ENCODE measurements at places on chromosomes 7 and 10.

DNA sequence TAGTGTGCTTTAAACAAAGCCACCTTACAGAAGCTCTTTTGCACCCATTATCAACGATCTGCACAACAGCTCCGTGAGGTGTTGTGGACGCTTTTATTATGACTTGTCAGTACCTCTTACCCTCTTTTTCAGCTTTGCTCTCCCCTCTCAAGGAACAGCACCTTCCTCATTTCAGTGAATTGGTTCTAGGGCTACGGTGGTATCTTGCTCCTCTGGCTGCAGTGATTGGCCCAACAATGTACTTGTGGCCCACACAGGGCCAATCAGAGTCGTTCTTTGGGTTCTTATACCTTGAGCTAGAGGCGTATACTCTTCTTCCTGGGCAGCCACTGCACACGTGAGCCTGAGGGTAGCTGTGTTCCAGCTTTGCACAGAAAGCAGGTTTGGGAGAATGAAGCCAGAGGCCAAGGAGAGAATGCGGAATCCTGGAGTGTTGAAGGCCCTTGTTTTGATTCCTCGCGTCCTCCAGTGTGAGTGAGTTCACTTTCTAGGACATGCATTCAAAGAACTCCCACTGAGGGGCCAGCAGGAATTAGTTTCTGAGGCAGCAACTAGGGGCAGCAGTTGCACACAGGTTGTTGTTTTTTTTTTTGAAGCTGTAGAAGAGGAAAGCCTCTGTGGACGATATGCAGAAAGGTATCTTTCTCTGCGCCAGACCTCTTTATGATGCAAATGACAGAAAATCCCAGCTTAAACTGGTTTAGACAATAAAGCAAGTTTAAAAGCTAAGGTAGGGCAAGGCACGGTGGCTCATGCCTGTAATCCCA, 49.8 kb upstream of the PDZD8 start:
- no peak for DNase-seq

DNA sequence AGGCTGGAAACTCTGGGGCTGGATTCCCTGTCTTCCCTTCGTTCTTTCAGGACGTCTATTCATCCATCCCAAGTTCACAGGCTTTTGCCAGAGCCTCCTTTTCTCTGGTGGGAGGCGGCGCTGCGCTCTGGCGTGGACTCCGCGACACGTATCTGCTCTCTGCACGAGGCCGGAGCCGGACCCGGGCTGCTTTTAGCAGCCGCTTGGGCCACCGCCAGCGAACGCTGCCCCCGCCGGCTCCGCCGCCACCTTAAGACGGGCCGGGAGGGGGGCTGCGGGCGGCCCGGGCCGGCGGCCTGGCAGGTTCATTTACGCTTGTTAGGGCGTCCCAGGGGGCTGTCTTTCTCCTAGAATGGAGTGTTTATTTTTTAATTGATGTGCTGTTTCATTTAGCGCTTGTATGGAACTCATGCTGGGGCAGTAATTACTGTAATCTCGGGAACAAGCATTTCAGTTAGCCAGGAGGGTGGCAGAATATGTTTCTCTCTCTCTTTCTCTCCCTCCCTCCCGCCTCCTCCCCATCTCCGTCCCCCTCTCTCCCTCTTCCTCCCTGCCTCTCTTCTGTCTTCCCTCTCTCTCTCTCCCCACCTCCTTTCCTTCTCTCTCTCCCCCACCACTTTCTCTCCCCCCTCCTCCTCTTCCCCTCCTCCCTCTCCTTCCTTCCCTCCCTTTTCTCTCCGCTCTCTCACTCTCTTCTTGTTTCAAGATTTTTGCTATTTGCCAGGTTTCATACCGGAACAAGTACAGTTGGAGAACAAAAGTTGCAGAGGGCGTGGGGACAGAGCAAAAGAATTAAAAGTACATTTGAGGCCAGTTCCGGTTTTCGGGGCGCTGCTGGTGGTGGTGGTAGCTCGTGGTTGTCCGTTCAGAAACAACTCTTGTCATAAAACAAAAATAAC, 1.3 kb upstream of the FZD8 start:
- DNase-seq: peak; percentile 54

- DNase-seq: no peak
Observed at GRCh38 chr10:128730922-128731321, 604.7 kb upstream of the MKI67 start.

- no peak for DNase-seq
Observed at GRCh38 chr10:5538892-5539651, 14.3 kb downstream of the CALML3 start.

GRCh38 chr7:89517815-89518214, 636.5 kb upstream of the STEAP1 start:
- DNase-seq: no peak

GRCh38 chr7:133364959-133365690, 112.2 kb downstream of the EXOC4 start:
- no peak for DNase-seq

- no peak for DNase-seq
Observed at GRCh38 chr7:131131746-131132431, 195.8 kb upstream of the MKLN1 start.

GRCh38 chr10:38025283-38025682, 14.8 kb downstream of the ZNF33A start:
- DNase-seq: no peak

GRCh38 chr7:52586704-52587103, 448.7 kb upstream of the POM121L12 start:
- no peak for DNase-seq

- no peak for DNase-seq
Observed at GRCh38 chr7:75963381-75963995, 30.9 kb downstream of the TMEM120A start.

GRCh38 chr10:89235073-89235798, 16.3 kb downstream of the LIPA start:
- no peak for DNase-seq

DNA sequence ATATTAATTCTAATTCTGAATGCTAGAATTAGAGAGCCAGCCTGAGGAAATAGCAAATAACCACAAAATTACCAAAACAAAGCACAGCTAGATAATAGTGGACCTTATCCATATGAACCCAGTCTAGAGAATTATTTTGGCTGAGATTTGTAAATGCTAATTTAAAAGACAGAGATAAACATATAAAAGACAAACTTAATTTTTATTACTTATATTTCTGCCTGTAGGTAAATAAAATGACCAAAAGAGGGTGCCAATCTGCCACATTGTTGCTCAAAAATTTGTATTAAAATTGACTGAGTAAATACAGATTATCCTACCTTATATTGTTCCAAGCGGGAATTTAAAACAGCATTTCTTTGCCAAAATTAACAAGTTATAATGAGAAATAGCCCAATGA, 20.2 kb downstream of the RTKN2 start:
- no peak for DNase-seq

- no peak for DNase-seq
Observed at GRCh38 chr7:111199643-111200042, 108.7 kb downstream of the LRRN3 start.

- DNase-seq: no peak
Observed at GRCh38 chr7:120023494-120024167, 249.3 kb upstream of the KCND2 start.

GRCh38 chr10:47349941-47350371, 1.8 kb downstream of the RBP3 start:
- DNase-seq: no peak

DNA sequence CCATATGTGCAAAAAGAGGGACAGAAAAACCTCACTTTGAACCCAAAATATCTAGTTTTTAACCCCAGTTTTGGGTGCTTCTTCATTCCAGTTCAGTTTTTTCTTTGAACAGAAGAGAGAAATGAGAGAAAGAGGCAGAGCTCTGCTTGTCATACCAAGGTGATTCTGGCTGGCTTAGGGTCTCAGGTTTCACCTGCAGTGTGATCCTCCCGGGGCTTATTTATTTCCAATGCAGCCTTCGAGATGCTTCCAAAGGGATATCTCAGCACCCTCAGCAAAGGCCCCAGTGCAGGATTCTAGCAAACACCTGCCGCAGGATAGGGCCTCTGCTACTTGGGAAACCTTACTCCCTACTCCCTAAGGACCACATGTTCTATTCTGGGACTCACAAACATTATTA, 131.3 kb downstream of the WDR11 start:
- no peak for DNase-seq

DNA sequence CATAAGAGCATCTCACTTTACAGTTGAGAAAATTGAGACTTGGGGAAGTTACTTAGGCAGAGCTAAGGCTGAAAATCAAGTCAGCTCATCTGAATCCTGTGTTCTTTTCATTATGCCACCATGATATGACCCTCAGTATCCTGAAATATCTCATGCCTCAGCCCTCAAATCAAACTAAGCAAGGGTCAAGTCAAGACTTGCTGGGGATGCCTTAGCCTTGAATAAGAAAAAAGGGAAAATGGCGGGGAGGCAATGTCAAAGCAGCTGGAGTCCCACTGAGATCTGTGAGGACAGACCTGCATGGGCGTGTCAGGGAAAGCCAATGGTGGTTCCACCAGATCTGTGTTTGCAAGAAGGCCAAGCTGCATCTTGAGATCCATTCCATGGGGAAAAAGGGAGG, 91.0 kb upstream of the CACUL1 start:
- no peak for DNase-seq

- no peak for DNase-seq
Observed at GRCh38 chr10:86851328-86852207, 95.1 kb downstream of the BMPR1A start.

DNA sequence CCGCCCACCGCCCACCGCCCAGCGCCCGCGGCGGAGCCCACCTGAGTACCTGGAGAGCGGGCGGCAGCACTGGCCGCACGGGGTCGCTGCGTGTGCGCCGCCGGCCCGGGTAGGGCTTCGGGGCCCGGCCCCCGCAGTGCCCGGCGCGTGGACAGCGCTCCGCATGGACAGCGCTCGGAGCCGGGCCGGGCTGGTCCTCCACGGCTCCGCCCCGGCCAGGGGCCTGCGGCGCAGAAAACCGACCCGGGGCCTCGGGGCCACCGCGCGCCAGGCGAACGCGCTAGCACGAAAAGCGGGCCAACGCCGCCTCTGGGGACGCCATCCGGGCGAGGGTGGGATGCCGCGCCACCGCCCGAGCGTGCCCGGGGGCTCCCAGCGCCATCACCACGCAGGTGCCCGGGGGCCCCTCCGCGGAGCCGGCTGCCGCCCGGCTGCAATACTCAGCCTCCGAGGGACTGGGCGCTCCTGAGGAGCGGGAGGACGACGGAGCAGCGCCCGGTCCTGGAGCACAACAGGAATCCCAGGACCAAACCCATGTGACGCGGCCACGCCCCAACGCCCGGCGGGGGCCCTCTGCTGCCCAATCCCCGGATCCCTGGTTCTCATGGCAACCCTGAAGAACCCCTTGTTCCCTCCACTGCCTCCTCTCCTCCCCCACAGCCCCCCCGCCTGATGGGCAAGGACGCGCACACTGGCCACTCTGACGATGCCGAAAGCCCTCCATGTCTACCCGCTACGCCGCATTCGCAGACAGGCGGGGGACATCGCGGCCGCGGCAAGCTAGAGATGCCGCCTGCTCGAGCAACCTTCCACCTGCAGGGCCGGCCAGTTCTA, at the start of gene GRB10:
TSS of gene GRB10 (minus strand) at position 522 of the 834 bp plus-strand sequence. CDS start 50,574 bp downstream, outside the sequence.
- DNase-seq: no peak

DNA sequence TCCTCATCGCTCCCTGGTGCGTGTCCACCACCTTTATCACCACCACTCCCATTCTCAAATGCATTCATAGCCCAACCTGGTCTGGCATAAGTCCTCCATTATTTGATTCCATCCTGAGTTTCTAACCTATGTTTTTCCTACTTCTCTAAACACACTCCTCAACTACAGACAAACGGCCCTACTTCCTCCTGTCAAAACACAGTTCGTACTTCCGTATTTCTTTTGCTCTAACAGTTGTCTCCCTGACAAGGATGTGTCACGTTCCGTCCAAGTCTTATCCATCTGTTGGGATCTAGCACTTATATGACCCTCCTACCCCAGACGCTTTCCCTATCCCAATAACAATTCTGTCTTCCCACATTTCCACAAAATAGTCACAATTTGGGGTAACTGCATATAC, 46.8 kb downstream of the DOCK4 start:
- DNase-seq: no peak

DNA sequence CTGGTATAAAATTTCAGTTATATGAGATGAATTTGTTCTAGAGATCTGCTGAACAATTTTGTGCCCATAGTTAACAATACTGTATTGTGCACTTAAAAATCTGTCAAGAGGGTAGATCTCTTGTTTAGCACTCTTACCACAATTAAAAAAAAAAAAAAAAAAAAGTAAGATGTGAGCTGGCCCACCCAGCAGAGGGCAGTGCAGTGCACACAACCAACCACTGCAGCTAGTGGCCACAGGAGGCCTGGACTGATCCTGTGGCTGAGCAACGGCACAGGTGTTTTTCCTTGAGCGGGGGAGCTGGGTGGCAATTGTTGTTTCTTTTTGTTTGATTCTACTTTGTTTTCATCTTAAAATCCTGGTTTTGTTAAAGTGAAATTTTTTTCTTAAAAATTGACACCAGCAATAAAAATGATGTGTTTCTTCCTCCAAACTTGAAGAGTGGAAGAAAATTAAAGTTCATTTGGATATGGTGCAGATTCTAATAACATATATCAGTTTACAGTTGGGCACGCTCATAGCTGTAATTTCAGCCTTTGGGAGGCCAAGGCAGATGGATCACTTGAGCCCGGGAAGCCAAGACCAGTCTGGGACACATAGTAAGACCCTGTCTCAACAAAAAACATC, 171.1 kb upstream of the TBX20 start:
- DNase-seq: peak; percentile 29

DNA sequence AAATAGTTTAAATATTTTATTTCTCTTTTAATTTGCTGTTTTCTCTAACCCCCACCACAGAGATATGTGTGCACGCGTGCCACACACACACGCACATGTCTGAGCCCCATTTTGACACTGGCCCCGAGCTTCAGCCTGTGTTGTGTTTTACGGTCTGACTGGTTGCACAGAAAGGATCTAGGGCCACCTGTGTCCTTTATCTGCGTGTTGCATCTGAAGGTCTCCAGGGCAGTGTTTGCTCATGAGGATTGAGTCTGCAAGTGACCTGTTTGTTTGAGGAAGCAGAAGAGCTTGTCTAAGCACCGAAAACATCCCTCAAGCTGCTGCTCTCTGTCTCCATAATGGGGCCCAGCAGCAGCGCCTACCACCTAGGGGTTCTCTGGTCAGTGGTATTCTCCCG, 266.4 kb upstream of the LYZL1 start:
- no peak for DNase-seq

- DNase-seq: no peak
Observed at GRCh38 chr10:79938728-79939406, 10.0 kb downstream of the SFTPD start.

GRCh38 chr10:1408651-1409367, 328.5 kb downstream of the ADARB2 start:
- DNase-seq: no peak

DNA sequence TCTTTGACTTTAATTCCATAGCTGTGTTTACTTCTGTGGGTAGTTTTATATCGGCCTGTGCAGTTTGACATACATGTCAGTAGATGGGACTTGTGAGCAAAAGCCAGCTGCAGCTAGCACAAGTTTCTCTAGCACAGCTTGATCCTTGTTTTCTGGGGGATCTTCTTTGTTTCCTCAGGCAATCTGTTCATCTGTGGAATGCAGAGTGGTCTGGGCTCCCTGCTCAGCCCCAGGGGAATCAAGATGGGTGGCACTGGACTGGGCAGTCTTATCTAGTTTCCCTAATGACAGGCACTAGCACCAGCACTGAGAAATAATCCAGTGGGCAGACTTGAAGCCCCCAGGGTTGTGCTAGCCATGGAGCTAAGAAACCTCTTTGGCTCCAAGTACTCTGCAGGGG, 40.8 kb downstream of the CYP2C19 start:
- no peak for DNase-seq
